ENCODE measurements at places on chromosomes 5 and 9. TPM values are rescaled to one million over a fixed set of nuclear protein-coding genes. Genes with fewer than 3 reads are reported as not detected.

DNA sequence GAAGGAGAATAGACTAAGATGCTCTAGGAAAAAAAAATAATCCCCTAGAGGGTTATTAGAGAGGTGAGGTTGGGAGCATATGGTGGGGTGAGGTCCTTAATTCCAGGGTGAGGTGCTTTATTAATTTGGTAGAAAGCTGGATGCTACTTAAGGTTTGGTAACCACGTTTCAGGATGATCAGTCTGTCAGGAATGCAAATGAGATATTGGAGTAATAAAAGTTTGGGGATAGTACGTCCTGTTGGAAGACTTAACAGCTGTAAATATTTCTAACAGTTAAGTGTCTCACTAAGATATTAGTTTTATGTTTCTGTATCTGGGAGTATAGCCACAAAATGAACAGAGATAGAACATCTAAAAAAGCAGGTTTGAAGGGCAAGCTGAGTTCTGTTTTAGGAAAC, 578.9 kb downstream of the CETN3 start:
- H3K36me3 ChIP-seq: no peaks in the 10 kb centered on the region
- H3K4me3 ChIP-seq: no peak overlapping the region
- H3K4me1 ChIP-seq: no peaks in the 10 kb centered on the region
- H3K27ac ChIP-seq: no peak overlapping the region
- DNase-seq: no peak

GRCh38 chr5:179378116-179378440, 32.8 kb upstream of the ADAMTS2 start:
- peak overlapping the region; percentile 62 for H3K27ac ChIP-seq
- H3K27me3 ChIP-seq: no peaks in the 10 kb centered on the region
- DNase-seq: peak; percentile 74
- H3K36me3 ChIP-seq: no peaks in the 10 kb centered on the region

The CDC25C gene
- total RNA-seq: 1.9 TPM

DNA sequence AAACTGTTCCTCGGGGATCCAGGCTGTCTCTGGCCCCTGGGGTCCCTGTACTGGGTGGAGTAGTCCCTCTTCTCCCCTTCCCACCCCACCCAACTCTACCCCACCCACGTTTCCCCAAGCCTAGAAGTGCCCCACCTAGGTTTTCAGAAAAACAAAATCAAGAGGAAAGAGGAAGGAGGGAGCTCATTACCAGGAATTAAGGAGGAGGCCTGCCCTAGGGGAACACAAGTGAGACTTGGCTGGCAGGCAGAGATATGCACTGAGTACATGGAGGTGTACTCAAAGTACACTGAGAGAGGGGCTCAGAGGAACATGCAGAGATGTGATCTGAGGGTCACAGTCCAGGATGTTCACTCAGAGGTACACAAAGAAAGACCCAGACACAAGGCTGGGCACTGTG, 10.2 kb downstream of the AQP3 start:
- no peak overlapping the region for H3K27ac ChIP-seq
- H3K4me3 ChIP-seq: no peak overlapping the region
- no peak for DNase-seq
- H3K27me3 ChIP-seq: no peaks in the 10 kb centered on the region

The ZNF608 gene
- total RNA-seq: 64.4 TPM

DNA sequence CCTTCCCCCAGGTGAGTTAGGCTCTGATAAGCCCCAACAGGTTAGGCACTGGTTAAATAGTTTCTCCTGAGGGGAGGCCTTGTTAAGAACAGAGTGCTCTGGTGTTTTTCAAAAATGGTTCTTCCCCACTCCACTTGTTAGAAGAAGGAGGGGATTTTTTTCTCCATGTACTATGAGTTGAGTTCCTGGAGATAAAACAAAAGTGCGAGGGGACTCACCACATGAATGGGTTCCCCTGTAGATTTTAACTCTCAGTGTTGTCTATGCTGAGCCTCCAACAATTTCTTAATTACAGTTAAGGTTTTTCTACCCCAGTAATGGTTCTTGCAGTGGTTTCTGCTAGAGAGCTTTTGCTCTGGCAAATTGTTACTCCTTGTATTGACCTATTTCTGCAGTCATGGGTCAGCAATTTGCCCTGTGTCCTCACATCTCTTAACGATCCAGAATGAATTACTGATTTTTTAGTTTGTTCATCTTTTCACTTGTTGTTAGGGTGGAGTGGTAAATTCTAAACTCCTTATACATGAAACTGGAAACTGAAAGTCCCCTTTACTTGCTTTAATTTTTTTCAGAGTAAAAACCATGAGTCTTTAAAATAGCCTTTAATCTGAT, 44.4 kb downstream of the SCAMP1 start:
- H3K27ac ChIP-seq: no peak overlapping the region
- no peaks in the 10 kb centered on the region for H3K27me3 ChIP-seq
- no peak overlapping the region for H3K4me3 ChIP-seq
- no peak for DNase-seq
- peaks cover 10% of the 10 kb centered on the region for H3K36me3 ChIP-seq

DNA sequence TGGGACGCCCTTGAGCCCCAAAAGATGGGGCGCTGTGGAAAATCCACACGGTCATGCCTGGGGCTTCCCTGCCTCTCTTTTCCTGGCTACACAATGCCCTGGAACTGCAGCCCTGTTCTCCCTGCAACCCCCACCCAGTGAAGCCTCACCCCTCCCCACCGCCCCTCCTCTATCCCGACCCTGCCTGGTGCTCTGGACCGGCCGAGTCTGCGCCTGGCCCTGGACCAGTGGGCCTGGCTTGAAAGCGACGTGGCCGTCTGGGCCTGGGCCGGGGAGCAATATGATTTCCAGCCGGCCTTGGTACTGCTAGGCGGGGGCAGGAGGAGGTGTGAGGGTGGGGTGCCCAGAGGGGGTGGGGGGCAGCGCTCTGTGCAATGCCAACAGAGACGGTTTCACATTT, 71.0 kb upstream of the RNU6ATAC start:
- DNase-seq: no peak
- peaks cover 13% of the 10 kb centered on the region for H3K4me1 ChIP-seq
- H3K27ac ChIP-seq: peak overlapping the region; percentile 38
- H3K27me3 ChIP-seq: no peaks in the 10 kb centered on the region
- H3K4me3 ChIP-seq: no peak overlapping the region

DNA sequence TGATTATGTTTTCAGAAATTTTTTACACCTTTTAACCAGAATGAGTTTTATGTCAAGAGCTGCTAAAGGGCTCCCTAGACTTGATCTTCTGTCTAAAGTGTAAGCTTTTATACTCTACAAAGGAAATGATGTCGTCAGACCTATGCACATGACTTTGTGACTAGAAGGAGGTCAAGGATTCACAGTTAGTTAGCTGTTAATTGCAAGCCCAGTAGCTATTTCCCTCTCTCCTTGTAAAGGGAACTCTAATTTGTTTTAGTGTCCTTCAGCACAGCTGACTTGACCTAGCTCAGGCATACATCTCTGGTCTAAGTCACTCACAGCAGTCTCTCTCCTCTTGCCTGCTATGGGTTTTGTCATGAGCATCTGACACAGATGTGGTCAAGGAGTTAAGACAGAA, 173.5 kb upstream of the NREP start:
- H3K4me3 ChIP-seq: no peak overlapping the region
- H3K27me3 ChIP-seq: no peaks in the 10 kb centered on the region
- peaks cover 77% of the 10 kb centered on the region for H3K4me1 ChIP-seq
- no peak for DNase-seq

The SLC25A2 gene
- total RNA-seq: 0.81 TPM

GRCh38 chr9:89168901-89169813, 9.5 kb downstream of the SHC3 start:
- H3K27me3 ChIP-seq: peaks cover 15% of the 10 kb centered on the region
- no peaks in the 10 kb centered on the region for H3K4me1 ChIP-seq
- no peak overlapping the region for H3K4me3 ChIP-seq
- H3K36me3 ChIP-seq: no peaks in the 10 kb centered on the region

DNA sequence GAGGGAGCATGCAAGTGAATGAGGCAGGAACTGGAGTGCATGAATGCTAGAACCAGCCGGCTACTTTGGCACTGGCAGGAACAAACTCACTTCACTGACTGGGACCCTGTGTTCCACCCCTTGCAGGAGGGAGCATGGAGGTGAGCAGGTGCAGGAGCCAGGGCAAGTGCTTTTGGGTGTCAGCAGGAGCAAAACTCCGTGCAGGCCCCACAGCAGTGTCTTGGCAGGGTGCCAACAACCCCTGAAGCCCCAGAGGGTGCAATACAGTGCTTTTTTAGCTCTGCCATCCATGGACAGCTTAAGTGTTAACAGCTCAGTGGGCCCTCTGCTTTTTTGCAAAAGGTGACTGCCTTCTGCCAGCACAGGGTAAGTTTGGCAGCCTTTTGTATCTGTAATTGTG, 245.8 kb upstream of the PCSK5 start:
- DNase-seq: no peak
- no peak overlapping the region for H3K27ac ChIP-seq
- peaks cover 13% of the 10 kb centered on the region for H3K27me3 ChIP-seq
- H3K4me1 ChIP-seq: peaks cover 6% of the 10 kb centered on the region

DNA sequence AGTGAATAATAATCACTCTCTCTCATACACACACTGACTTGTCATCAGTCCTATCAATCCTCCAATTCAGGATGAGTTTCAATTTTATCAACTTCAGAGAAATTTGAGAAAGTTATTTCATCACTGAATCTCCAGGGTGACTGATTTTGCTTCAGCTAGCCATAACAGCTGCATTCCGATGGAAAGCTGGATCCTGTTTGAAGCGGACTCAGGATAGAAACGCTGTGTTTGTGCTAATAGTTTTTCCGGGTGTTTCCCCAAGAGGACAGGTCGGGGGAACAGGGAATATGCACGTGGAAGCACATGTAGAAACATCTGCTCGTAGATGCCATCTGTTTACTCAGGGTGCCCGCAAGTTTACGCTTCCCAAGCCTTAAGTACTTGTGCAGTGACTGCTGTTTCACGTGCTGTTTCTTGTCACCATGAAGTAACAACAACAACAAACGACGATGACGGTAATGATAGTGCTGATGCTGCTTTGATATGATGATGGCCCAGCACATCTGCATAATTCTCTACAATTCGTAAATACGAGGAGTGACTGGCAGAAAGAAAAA, 263.7 kb upstream of the DAPK1 start:
- no peak overlapping the region for H3K4me3 ChIP-seq
- no peaks in the 10 kb centered on the region for H3K27me3 ChIP-seq
- no peak for DNase-seq
- peaks cover 50% of the 10 kb centered on the region for H3K4me1 ChIP-seq
- H3K36me3 ChIP-seq: peaks cover 5% of the 10 kb centered on the region

DNA sequence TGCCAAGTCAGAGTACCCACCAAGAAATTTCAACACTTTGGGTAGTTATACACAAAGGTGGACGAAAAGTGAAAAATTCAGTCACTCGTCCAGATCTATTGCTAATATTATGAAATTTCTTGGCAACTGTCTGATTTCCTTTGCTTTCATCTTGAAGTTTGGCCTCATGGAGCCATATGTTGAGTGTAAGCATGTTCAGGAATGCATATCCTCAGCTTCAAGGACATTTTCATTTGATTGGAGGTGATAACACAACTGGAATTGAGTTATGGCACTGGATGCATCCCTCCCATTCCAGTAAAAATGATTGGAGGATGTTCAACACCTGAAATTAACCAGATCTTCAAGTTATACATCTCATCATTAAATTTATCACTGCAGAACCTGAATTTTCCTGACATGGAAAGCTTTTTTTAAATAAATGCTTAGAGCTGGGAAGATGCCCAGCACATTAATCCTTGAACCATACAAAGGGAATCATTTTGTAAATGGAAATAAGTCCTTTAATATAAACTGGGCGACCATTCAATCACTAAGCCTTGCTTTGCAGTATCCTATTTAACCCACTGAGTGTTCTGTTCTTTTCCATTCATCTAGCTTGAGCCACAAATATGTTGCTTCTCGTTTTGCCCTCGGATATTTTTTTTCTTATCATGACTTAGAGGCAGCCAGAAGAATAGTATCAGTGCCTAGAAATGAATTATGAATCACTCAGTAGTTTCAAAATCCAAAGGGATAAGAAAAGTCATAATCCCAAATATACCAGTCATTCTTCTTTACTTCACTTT, 273.7 kb upstream of the PIK3R1 start:
- no peaks in the 10 kb centered on the region for H3K36me3 ChIP-seq
- DNase-seq: no peak

The ZNF618 gene
- total RNA-seq: 35.1 TPM

The IFNA13 gene
- total RNA-seq: not detected

The SV2C gene
- 0.05 TPM for total RNA-seq

The ROR2 gene
- total RNA-seq: 43.0 TPM

GRCh38 chr9:122377241-122378164, 6.7 kb downstream of the PTGS1 start:
- no peak for DNase-seq
- H3K4me3 ChIP-seq: no peak overlapping the region
- no peaks in the 10 kb centered on the region for H3K36me3 ChIP-seq
- peaks cover 18% of the 10 kb centered on the region for H3K4me1 ChIP-seq

- peaks cover 76% of the 10 kb centered on the region for H3K27me3 ChIP-seq
- H3K4me1 ChIP-seq: peaks cover 21% of the 10 kb centered on the region
- H3K4me3 ChIP-seq: no peak overlapping the region
These were observed 4.7 kb downstream of the PAX5 start for GRCh38 chr9:37029304-37029775.

The NEUROG1 gene
- not detected for total RNA-seq

DNA sequence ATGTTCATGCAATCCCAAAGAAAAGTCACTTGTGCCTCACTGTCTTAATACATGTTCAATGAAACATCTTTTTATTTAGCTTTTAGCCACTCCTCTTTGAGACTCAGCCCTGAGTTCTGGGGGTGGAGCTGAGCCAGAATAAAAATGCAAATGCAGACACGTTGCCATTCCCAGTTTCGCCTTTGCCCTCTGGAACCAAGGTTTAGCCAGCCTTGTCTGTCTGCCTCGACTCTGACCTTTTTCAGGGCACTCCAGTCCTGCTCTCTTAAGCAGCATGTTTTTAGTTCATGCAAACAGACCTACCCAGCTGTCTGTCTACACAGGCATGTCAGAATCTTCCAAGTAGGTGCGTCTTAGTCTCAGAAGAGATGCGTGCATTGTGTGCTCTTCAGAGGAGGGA, 82.2 kb upstream of the RANBP3L start:
- H3K36me3 ChIP-seq: no peaks in the 10 kb centered on the region
- no peak overlapping the region for H3K27ac ChIP-seq
- H3K4me3 ChIP-seq: no peak overlapping the region
- H3K4me1 ChIP-seq: no peaks in the 10 kb centered on the region

- H3K4me1 ChIP-seq: no peaks in the 10 kb centered on the region
- H3K36me3 ChIP-seq: no peaks in the 10 kb centered on the region
- no peaks in the 10 kb centered on the region for H3K27me3 ChIP-seq
- DNase-seq: no peak
- no peak overlapping the region for H3K4me3 ChIP-seq
These were observed 180.5 kb downstream of the PIK3R1 start for GRCh38 chr5:68395926-68396511.

The PCDHGB4 gene
- 10.8 TPM for total RNA-seq

GRCh38 chr9:127968700-127969383, 11.9 kb downstream of the EEIG1 start:
- peaks cover 2% of the 10 kb centered on the region for H3K36me3 ChIP-seq
- peak overlapping the region; percentile 8 for H3K4me3 ChIP-seq
- H3K27me3 ChIP-seq: no peaks in the 10 kb centered on the region
- peak overlapping the region; percentile 99 for H3K27ac ChIP-seq
- DNase-seq: no peak

GRCh38 chr5:38724301-38725030, 121.3 kb upstream of the OSMR start:
- no peaks in the 10 kb centered on the region for H3K27me3 ChIP-seq
- no peak for DNase-seq
- no peaks in the 10 kb centered on the region for H3K36me3 ChIP-seq
- H3K27ac ChIP-seq: no peak overlapping the region
- H3K4me3 ChIP-seq: no peak overlapping the region
- H3K4me1 ChIP-seq: peaks cover 10% of the 10 kb centered on the region

GRCh38 chr9:77954666-77955015, 77.0 kb downstream of the GNAQ start:
- no peaks in the 10 kb centered on the region for H3K27me3 ChIP-seq
- H3K27ac ChIP-seq: no peak overlapping the region
- DNase-seq: no peak
- no peak overlapping the region for H3K4me3 ChIP-seq

The CATSPER3 gene
- total RNA-seq: not detected
